Right kidney (tissue), 9 donors: ENCODE measurements at places on chromosomes 11 and 22.

GRCh38 chr11:46181843-46182424, 60.7 kb upstream of the PHF21A start:
- no peak for DNase-seq

- no peak for DNase-seq
These were observed 41.0 kb upstream of the TENM4 start for GRCh38 chr11:79481795-79482194.

DNA sequence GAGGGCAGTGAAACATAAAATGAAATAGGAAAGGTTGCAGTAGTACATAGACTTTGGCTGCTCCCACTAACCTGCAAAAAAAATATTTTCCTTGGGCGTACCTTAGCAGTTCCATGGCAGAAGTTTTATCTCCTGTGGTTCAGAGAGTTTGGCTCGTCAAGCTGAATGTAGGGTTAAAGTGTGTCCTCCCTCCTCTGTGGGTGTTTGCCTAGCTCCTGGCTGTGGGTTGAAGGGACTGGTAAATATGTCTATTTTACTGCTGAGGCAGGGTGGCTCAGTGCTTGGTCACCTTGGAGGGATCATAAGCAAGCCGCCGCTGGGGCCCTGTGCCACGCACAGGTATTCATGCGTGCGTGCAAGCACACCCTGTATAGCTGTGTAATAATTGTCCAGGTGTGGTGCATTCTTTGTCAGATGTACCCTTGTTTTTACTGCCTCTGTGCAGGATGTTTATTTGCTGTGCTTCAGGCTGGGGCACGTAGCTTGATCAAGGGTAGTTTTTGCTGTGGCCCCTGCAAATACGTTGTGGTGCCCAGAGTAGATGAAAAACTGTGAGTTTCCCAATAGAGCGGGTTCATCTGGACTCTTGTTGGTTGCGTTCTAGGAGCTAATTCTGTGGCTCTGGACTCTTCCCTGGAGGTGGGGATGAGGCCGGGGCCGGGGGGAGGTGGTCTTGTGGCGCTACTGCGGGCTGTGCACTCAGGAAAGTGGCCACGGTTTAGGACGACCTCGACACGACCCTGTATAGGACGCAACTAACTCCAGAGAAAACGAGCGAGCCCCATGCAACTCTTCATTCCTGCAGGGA, 732 bp upstream of the SORL1 start:
- DNase-seq = peak; percentile 76

GRCh38 chr11:38461751-38462150, 1863.7 kb upstream of the RAG2 start:
- DNase-seq = no peak

GRCh38 chr11:117375960-117376359, 48.3 kb downstream of the CEP164 start:
- DNase-seq = no peak

- DNase-seq = peak; percentile 75
These were observed at the start of gene LRRC10B for GRCh38 chr11:61507962-61508861. Gene LRRC10B (plus strand): TSS chr11:61508749. CDS start chr11:61508999, 250 bp downstream.

DNA sequence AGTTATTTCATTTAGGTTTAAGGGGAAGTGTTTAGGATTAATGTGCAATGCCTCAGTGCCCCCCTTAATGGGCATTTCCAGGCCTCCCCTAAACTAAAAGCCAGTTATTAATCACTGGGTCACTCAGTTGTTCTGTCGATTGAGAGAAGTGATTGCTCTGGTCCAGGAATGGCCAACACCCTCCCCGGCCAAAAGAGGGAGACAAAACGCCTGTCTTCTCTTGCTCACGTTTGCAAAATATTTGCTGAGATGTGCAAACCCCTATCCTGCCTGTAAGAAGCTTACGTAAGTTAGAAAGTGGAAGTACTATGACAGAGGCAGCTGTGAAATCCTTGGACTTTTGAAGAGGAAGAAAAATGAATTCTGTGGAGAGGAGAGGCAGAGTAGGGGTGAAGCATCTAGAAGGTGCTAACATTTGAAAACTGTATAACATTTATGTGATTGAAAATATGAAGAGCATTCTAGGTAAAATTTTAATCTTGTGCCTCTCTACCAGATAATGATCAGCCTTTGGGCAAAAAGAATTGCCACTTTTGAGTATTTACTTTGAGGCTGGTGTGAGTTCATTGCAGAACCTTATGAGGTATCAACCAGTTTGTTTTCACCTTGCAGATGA, 37.7 kb downstream of the NTM start:
- no peak for DNase-seq

DNA sequence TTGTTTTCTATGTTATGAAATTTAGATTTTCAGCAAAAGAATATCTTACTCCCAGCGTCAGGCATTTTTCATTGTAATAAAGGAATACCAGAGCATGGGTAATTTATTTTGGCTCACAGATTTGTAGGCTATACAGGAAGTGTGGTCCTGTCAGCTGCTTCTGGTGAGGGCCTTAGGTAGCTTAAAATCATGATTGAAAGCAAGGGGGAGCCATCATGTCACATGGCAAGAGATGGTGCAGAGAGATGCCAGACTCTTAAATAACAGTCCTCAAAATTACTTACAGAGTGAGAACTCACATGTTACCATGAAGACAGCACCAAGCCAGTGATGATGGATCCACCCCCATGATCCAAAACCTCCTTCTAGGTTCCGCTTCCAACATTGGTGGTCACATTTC, 825.0 kb upstream of the CHORDC1 start:
- no peak for DNase-seq

DNA sequence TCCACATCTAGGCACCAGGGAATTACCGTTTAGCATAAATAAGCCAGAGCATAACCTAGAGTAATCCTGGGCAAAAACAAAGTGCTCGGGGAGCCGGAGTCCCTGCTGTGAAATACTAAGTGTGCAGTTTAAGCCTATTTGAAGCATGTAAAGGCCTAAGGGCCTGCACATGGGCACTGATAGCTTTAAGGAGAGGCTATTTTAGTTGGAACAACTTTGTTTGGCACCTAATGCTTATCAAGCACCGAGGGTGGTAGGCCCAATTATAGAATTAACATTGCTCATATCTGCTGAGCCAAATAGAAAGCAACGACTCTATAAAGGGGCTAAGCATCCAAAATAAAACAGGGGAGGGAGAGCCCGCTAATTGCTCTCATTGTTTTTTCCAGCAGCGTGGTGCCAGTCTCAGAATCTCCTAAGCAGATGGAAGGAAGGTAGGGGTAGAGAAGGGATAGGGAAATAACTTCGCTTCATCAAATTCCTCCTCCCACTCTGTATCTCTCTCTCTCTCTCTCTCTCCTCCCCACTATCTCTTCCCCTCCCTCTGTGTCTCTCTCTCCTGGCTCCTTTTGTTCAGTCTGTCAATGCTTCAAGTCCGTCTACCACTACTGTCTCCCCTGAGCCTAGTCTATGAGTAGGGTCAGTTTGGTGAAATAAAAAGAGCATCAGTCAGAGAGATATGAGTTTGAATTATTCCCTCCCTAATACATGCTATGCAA, 292.8 kb downstream of the NXPE2 start:
- DNase-seq = no peak

- DNase-seq = no peak
These were observed 43.2 kb upstream of the OVCH2 start for GRCh38 chr11:7749456-7749855.

GRCh38 chr11:1832211-1832919, 2.4 kb upstream of the SYT8 start:
- DNase-seq = peak; percentile 88

DNA sequence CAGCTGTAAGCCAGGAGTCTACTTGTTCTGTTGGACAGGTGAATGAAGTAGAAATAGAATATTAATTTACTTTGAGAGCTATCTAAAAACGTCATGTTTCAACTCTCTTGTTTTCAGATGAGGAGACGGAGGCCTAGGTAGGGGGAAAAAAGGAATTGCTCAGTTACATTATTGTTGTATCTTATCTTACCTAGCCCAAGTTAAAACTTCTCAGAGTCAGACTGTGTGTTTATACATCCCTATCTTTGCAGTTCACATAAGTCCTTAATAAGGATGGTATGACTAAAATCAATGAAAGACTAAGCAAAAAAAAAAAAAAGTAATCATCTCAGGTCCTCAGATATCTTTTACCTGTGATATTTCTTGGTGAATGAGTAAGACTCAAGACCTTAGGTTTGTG, 62.8 kb downstream of the TEAD1 start:
- DNase-seq = no peak

DNA sequence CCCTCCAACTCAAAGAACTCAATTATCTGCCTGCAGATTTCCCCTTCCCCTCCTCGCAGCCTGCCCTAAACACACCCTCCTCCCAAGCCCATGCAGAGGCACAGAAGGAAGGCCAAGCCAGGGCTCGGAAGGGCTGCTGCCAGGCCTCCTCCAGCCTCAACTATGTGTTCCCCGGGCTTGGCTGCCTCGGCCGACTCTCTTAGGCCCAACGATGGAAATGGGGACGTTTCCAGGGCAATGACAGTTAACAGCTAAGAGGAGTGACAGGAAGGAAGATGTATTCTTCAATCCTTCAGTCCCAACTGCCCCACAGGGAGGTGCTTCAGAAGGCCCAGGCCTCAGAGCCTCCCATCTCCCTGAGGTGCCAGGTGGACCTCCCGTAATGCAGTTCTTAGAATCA, 104.0 kb upstream of the AKIP1 start:
- no peak for DNase-seq

- no peak for DNase-seq
These were observed 35.0 kb upstream of the OR9G4 start for GRCh38 chr11:56783448-56784041.

GRCh38 chr22:22484023-22484422, 24.5 kb downstream of the ZNF280B start:
- no peak for DNase-seq

- no peak for DNase-seq
These were observed 126.3 kb downstream of the ARHGAP8 start for GRCh38 chr22:44878483-44879300.

- DNase-seq = no peak
These were observed 105.7 kb downstream of the SCN3B start for GRCh38 chr11:123548774-123549173.

- no peak for DNase-seq
These were observed 4.4 kb downstream of the DUSP8 start for GRCh38 chr11:1567721-1568100.

DNA sequence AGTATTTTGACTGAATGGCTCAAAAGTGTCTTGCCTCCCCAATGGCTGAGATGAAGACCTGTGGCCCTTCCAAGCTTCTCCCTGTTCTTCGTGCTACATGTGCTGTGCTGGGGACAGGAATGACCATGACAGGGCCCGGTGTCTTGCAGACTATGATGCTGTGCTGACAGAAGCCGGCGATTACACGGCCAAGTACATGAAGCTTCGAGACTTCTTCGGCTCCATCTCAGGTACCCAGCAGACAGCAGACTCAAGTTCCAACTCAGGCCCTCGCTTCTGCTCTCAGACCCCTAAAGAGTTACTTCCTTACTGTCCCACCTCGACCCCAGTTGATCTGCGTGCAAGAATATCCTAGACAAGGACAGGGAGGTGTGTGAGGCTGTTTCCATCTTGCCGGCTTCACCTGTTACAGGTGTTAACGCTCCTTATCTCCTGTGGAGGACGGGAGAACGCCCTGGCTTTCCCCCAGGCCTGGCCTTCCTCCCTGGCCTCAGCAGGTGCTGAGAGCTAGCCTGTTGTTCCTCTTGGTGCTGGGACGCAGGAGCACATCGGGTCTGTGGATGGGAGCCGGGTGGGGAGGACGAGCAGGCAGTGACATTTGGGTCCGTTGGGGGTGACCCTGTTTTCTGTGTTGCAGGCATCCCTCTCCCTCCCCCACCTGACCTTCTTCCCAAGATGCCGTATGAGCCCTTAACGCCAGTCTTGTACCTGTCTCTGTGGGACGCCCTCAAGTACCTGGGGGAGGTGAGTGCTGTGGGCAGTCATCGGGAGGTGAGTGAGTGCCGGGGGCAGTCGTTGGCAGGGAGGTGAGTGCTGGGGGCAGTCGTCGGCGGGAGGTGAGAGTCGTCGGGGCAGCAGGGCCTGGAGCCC, 38.1 kb downstream of the GLB1L2 start:
- DNase-seq = no peak

DNA sequence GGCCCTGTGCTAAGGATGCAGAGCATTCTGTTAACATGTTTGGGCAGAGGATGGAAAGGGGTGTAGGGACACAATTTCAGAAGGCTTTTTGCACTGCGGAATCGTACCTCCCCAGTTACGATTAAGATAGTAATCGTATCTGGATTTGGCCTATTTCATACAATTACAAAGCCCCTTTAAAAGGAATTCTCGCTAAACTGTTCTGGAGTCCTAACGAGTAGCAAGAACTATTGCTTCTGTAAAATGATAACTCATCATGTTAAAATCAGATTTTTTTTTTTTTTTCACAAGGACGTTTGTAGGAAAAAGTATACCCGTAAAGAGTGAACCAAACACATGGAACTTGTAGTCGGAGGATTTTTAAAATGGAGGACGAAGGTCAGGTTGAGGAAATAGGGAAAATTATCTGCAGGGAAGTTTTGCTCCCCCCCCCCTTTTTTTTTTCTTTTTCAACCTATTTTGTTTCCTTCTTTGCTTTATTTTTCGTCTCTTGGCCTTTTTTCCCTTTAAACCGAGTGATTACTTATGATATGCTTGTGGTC, 934 bp downstream of the HSD17B12 start:
- DNase-seq = no peak

DNA sequence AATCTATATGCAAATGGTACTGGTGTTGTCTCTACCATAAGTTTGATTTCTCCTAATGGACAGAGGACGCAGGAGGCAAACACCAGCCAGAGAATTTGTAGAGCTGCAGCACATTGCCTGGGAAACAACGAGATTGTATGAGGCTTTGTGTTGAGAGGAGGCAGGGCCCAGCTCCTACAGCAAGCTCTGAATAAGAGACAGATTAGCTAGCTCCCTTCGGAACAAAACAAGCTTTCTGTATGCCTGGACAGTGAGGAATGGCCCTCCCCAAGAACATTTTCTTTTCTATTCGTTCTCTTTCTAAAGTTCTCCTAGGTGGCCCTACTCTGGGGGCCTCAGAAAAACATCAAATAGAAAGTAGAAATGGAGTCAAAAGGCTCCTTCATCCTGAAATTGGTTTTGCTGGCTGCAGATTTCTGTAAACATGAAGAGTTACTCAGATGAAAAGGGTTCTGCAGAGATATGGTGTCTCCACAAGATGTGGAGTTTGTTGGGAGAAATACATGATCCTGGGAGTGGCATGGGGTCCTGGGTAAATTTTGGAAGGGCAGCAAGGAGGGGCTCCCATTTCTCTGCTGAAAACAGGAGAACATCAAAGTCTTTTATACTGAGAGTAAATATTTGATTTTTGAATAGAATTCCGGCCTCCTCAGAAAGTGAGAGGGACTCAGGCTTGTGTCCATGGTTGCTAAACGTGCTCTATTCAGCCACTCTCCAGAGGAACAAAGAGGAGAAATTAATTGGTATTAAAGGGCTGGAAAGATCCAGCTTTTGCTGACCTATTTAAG, 6.8 kb upstream of the HEPACAM start:
- DNase-seq = no peak

- DNase-seq = no peak
These were observed 55.2 kb upstream of the PHF21A start for GRCh38 chr11:46176421-46176820.
